ENCODE measurements at places on chromosomes 7 and 10. TPM values are rescaled to one million over a fixed set of nuclear protein-coding genes. Genes with fewer than 3 reads are reported as not detected.
A peak's percentile ranks its signal among the peaks of the same experiment; 100 is the strongest.

C10orf105 gene
- 0.09 TPM for total RNA-seq

DNA sequence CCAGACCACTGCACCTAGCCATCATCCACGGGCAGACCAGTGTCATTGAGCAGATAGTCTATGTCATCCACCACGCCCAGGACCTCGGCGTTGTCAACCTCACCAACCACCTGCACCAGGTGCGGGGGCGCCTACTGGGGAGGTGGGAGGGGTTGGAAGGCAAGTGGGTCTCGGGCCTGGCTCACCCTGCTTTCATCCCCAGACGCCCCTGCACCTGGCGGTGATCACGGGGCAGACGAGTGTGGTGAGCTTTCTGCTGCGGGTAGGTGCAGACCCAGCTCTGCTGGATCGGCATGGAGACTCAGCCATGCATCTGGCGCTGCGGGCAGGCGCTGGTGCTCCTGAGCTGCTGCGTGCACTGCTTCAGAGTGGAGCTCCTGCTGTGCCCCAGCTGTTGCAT is 4.6 kb downstream of the NFKB2 start:
- DNase-seq: no peak
- H3K27me3 ChIP-seq: no peaks in the 10 kb centered on the region
- H3K4me3 ChIP-seq: no peak overlapping the region

DNA sequence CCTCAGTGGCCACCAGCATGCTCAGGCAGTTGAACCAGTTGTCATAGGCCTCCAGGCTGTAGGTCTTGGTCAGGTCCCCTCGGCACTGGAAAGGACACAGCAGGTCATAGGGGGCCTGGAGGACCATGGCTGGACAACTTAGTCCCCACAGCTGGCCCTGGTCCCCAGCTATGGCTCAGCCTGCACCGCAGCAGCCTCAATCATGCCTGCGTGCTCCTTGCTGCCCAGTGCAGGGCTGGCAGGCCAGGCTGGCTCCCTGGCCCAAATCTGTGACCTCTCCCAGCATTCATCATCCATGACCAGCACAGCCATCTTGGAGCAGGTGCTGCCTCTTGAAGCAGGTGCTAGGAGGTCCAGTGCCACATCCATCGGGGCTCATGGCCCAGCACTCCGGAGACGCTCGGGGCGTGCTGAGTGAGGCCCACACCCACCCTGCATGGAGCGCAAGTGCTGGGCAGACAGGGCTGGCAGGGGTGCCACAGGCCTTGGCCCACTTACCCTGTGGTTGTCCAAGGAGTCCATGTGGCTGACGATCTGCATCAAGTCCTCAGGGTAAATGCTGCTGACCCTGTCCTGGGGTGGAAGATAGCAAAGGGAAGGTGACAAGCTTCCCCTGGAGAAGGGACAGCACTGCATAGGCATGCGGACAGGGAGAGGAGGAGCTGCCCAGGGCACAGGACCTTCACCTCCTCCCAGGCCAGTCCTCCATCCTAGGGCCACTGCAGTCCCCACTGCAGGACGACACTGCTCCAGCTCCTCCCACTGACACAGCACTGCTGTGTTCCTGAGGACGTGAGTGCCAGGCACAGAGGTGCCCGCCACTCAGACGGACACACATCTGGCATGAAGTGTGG is 61.7 kb downstream of the CSGALNACT2 start:
- peaks cover 7% of the 10 kb centered on the region for H3K4me1 ChIP-seq
- no peak for DNase-seq
- H3K4me3 ChIP-seq: no peak overlapping the region
- no peak overlapping the region for H3K27ac ChIP-seq
- H3K27me3 ChIP-seq: peaks cover 4% of the 10 kb centered on the region
- no peaks in the 10 kb centered on the region for H3K36me3 ChIP-seq

DNA sequence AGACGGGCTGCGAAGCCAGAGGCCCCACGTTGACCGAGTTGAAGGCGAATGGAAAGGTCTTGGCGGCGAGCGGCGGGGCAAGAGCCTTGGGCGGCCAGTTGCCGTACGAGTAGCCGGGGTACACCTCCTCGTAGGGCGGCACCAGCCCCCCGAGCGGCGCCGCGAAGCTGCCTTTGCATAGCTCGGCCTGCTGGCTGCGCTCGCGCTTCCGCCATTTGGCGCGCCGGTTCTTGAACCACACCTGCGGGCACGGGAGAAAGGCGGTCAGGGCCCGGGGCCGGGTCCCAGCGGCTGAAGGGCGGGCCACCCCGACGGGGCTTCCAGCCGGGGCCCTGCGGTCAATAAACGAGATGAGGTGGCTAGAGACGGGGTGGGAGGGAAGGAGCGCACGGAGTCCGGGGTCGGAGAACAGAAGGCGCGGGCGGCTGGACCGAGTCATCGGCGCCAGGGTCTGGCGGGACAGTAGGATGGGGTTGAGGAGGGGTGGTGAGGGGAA is 4.8 kb downstream of the ELOVL3 start:
- peak overlapping the region; percentile 66 for H3K27ac ChIP-seq
- peak overlapping the region; percentile 35 for H3K4me3 ChIP-seq
- H3K36me3 ChIP-seq: peaks cover 10% of the 10 kb centered on the region
- peaks cover 54% of the 10 kb centered on the region for H3K27me3 ChIP-seq
- DNase-seq: no peak

ITIH5 gene
- total RNA-seq: 34.2 TPM

DNA sequence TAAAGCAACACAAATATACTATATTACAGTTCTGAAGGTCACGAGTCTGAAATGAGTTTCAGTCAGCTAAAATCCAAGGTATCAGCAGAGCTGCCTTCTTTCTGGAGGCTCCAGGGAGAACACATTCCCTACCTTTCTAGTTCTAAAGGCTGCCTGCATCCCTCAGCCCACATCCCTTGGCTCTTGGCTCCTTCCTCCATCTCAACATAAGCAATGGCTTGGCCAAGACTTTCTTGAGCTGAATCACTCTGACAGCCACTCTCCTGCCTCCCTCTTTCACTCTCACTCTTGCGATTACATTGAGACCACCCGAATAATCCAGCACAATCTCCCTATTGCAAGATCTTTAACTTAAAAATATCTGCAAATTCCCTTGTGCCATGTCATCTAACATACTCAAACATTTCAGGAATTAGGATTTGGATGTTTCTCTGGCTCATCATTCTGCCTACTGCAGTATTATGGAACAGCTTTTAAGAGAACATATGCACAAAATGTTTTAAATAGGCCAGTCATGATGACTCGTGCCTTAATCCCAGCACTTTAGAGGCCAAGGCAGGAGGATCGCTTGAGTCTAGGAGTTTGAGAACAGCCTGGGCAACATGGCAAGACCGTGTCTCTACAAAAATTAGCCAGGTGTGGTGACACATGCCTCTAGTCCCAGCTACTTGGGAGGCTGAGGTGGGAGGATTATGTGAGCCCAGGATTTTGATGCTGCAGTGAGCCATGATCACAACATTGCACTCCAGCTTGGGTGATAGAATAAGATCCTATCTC is 144.2 kb upstream of the VSTM2A start:
- DNase-seq: no peak
- H3K4me3 ChIP-seq: no peak overlapping the region
- H3K27ac ChIP-seq: no peak overlapping the region
- no peaks in the 10 kb centered on the region for H3K27me3 ChIP-seq
- no peaks in the 10 kb centered on the region for H3K36me3 ChIP-seq
- H3K4me1 ChIP-seq: no peaks in the 10 kb centered on the region

GRCh38 chr7:103143868-103144267 is 5.0 kb downstream of the NAPEPLD start:
- DNase-seq: no peak
- H3K27me3 ChIP-seq: no peaks in the 10 kb centered on the region
- no peak overlapping the region for H3K27ac ChIP-seq
- H3K4me3 ChIP-seq: no peak overlapping the region
- H3K4me1 ChIP-seq: peaks cover 2% of the 10 kb centered on the region

- peak; percentile 82 for DNase-seq
- H3K27ac ChIP-seq: peak overlapping the region; percentile 61
- H3K27me3 ChIP-seq: no peaks in the 10 kb centered on the region
These were observed 154.9 kb upstream of the ITGB1 start for GRCh38 chr10:33112831-33113455.

DNA sequence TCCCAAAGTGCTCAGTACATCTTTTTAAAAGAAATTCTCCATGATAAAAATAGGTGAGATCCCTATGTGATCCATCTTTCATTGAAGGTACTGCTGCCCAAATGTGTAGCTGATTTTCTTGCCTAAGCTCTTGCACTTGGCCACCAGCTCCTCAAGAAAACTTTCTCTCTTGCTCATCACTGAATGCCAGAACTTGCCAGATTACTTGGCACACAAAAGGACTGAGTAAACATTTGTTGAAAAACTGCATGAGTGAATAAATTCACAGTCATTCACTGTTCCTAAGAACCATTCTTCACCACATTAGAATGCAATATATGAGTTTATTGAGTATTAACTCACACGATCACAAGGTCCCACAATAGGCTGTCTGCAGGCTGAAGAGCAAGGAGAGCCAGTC is 99.9 kb downstream of the TRIL start:
- H3K27me3 ChIP-seq: peaks cover 6% of the 10 kb centered on the region
- H3K27ac ChIP-seq: no peak overlapping the region
- no peak overlapping the region for H3K4me3 ChIP-seq
- DNase-seq: no peak

GRCh38 chr7:127782654-127783559 is 130.9 kb downstream of the SND1 start:
- H3K36me3 ChIP-seq: no peaks in the 10 kb centered on the region
- H3K27ac ChIP-seq: no peak overlapping the region
- peak; percentile 16 for DNase-seq
- H3K4me1 ChIP-seq: no peaks in the 10 kb centered on the region
- H3K4me3 ChIP-seq: no peak overlapping the region

LBX1 gene
- total RNA-seq: 3.3 TPM

STK31 gene
- total RNA-seq: 0.40 TPM

Measured in muscle of leg (tissue), 16 donors.